Esophagus muscularis mucosa (tissue), 4 donors: ENCODE measurements at places on chromosomes 11 and 22. TPM values are rescaled to one million over a fixed set of nuclear protein-coding genes. Genes with fewer than 3 reads are reported as not detected.
A peak's percentile ranks its signal among the peaks of the same experiment; 100 is the strongest.

GRCh38 chr11:29008481-29008880 lies 900.3 kb downstream of the METTL15 start:
- no peak for DNase-seq

DNA sequence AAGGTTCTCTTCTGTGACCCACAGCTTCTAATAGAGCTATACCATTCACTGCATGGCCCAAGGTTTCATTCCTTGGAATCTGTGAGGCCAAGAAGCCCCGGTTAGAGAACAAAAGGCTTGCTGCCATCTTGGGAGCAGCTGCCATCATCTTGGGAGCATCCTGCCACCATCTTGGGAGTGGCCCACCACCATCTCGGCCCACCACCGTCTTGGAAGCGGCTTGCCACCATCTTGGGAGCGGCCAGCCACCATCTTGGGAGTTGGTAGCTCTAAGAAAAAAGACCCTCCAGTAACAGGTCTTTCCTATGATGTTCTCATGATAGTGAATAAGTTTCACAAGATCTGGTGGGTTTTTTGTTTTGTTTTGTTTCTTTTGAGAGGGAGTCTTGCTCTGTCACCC lies 703.9 kb upstream of the ANO3 start:
- no peak for DNase-seq

GRCh38 chr11:126598344-126599216 lies 243.1 kb downstream of the ST3GAL4 start:
- DNase-seq: no peak

DNA sequence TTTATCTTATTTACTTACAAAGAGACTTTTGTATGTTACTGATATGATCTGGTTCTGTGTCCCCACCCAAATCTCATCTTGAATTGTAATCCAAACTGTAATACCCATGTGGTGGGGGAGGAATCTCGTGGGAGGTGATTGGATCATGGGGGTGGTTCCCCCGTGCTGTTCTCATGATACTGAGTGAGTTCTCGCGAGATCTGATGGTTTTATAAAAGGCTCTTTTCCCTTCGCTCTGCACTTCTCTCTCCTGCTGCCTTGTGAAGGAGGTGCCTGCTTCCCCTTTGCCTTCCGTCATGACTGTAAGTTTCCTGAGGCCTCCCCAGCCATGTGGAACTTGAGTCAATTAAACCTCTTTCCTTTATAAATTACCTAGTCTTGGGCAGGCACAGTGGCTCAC lies 42.4 kb upstream of the WNT7B start:
- DNase-seq: no peak

DNA sequence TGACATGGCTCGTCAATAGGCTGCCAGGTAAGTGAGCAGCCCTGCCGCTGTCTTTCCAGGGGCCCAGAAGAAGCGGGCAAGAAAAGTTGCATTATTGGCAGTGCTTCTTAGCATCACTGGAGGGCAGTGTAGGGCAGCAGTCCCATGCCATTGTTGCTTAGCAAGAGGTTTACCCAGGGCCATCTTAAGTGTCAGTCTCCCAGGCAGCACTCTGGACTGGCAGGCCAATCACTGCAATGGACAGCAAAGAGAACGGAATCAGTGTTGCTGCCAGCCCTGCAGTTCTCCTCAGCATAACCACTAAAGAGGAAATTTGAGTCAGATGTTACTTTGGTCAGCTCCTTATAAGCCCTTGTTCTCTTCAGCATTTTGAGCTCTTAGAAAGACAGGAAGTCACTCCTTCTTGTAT lies 13.4 kb upstream of the GRK2 start:
- DNase-seq: no peak

- DNase-seq: no peak
These were observed 63.3 kb downstream of the GRIK4 start for GRCh38 chr11:120574876-120575275.

DNA sequence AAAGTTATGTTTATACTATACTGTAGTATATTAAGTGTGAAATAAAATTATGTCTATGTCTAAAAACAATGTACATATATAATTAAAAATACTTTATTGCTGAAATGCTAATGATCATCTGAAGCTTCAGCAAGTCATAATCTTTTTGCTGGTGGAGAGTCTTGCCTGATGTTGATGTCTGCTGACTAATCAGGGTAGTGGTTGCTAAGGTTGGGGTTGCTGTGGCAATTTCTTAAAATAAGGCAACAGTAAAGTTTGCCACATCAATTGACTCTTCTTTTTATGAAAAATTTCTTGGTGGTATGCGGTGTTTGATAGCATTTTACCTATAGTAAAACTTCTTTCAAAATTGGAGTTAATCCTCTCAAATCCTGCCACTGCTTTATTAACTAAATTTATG lies 21.4 kb downstream of the INSC start:
- DNase-seq: no peak

DNA sequence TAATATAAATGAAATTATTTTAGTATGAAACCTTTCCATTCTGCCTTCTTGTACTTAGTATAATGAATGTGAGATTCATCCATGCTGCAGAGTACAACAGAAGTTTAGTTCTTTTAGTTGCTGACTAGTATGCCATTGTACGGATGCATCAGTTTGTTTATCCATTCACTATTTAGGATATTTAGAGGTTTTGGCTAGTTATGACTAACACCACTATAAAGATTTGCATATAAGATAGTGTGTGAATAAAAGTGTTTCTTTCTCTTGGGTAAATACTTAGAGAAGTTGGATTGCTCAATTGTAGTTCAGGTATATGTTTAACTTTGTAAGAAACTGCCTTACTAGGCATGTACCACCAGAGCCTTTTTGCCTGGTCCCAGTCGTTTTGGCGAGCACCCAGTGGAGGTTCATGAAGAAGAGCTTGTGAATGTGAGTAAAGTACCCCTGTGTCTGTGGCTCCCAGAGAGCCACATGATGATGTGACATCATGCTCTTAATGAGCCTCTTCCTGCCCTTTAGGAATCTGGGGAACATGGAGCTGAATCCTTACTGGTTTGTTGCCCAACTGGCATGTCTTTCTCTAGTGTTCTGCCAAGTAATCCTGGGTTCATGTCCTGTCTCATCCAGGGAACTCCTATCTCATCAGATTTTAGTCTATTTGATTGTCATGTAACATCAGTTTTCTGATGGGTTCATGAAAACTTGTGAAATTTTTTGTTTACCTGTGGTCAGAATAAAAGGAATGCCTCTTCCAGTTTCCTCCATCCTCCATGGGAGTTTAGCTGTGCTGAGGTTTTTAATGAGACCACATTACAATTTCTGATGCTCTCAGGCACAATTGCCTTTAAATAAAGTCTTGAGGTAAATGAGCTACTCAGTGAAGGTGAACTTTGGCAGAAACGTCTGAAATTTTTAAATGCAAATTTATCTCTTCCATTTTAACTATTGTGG lies 234.8 kb downstream of the CASP12 start:
- DNase-seq: no peak

- DNase-seq: no peak
These were observed 4.0 kb downstream of the LINC01488 start for GRCh38 chr11:69485337-69486041.

GRCh38 chr22:27531782-27532530 lies 269.6 kb downstream of the MN1 start:
- no peak for DNase-seq

- no peak for DNase-seq
These were observed 34.0 kb downstream of the AMBRA1 start for GRCh38 chr11:46559815-46560214.

DNA sequence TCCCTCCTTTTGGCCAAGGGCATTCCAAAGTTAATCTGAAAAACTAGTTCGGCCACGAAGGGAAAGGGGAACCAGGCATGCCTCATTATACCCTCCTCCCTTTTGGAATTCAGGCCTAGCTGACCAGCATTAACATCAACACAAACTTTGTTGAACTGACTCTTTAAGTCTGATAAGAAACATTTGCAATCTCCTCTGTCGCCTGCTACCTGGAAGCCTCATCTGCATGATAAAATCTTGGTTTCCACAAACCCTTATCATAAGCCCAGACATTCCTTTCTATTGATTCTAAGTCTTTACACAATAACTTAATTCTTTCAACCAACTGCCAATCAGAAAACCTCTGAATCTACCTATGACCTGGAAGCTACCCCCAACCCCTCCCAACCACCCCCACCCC lies 11.4 kb downstream of the POGLUT3 start:
- DNase-seq: no peak

- DNase-seq: no peak
These were observed 69.9 kb downstream of the JRKL start for GRCh38 chr11:96459751-96460150.

DNA sequence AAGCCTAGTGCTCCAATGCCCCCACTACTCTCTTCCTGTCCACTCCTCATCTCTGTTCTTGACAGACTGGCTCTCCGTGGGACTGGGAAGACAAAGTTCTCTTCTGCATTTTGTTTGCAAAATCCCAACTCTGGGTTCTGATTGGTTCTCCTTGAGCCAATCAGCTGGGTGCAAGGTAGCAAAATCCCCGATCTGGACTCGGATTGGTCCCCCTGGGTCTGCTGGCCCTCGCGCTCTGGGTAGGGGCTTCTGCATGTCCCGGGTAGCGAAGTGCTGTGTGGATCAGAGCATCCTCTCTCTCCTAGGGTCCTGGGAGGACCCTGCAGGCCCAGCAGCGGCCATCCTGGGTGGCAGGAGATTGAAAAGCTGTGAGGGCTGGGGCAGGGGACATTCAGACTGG lies 22.3 kb upstream of the A4GALT start:
- DNase-seq: no peak

DNA sequence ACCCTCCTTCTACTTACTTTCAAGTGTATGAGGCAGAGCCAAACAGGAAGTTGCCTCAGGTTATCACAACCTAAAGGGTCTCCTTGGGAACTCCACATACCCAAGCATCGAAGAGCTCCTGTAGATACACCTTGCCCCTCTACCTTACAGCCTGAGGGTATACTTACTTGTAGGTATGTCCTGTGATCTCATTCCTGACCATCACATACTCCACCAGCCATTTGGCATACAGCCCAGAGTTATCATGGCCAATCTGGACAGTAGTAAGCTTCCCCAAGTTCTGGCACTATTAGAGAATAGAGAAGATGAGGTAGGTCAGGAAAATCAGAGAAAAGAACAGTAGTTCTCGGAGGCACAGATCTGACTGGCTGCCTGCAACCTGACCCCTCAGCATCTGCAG lies 53.4 kb upstream of the SCUBE2 start:
- DNase-seq: no peak

DNA sequence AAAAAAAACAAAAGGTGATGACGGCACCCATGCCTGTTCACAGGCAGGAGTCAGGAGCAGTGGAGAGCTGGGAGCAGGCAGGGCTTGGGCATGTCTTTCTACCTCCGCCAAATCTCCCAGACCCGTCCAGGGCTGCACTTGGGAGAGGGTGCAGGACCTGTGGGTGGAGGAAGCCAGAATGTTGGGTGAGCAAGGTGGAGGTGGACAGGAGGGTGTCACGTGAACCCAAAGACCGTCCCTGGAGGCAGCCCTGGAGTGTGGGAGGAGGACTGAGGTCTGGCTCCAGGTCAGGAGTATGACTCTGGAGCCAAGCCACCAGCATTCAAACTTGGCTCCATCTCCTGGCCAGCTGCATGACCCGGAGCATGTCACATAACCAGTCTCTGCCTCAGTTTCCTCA lies 26.6 kb upstream of the RELT start:
- DNase-seq: no peak

DNA sequence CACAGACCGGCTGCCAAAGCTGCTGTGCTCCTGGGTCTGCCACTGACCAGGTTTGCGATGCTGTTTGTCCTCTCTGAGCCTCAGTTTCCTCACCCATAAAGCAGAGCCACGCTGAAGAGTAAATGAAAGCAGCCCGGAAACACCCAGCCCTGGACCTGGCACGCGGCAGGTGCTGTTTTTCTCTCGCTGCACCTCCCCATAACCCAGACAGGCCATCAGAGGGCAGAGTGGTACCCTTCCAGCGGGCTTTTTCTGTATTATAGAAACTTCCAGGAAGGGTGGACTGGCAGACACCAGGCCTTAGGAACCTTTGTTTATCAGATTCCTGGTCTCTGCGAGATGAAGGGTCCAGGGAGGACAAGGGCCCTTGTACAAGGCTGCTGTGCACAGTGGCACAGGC lies 17.9 kb upstream of the FGF19 start:
- no peak for DNase-seq

- no peak for DNase-seq
These were observed 12.0 kb downstream of the PPIL2 start for GRCh38 chr22:21677606-21678443.

DNA sequence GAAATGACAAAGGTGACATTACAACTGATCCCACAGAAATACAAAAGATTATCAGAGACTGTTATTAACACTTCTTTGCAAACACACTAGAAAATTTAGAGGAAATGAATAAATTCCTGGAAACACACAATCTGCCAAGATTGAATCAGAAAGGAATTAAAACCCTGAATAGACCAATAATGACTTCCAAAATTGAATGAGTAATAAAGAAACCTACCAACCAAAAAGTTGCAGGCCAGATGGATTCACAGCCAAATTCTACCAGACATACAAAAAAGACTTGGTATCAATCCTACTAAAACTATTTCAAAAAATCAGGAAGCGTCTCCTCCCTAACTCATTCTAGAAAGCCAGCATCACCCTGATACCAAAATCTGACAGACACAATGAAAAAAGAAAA lies 17.2 kb downstream of the RAB38 start:
- no peak for DNase-seq

DNA sequence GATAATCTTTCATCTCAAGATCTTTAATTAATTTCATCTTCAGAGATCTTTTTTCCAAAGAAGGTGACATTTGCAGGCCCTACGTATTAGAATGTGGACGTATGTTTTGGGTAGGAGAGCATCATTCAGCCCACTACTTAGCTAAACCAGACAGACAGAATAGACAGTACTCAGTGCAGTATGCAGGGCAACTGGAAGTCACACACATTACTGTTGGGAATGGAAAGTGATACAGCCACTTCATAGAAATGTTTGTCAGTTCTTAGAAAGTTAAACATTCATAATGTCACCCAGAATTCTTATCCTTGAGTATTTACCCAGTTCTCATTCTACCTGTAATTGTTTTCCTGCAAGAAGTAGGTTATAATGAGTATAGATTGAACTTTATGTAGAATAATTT lies 102.9 kb downstream of the PPP6R3 start:
- DNase-seq: no peak

- peak; percentile 84 for DNase-seq
These were observed 283.1 kb downstream of the TENM4 start for GRCh38 chr11:79157738-79158137.

DNA sequence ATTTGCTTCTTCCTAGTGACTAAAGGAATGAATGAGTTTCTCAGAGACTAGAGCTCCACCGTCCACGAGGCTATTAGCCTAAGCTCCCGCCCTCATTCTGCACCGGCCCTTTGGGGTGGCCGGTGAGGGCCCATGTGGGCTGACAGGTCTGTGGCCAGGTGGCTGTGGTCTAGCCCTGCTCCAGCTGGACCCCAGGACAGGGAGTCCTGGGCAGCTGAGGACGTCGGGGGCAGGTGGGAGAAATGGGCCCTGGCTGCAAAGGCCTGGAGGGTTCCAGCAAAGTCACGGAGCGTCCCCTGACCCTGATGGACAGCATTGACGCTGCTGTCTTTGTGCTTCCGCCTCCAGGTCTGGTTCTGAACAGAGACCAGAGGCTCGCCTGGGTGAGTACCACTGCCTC lies 12.2 kb downstream of the SERHL2 start:
- no peak for DNase-seq

DEPDC7 gene
- total RNA-seq: 1.7 TPM

TSPAN18 gene
- 70.1 TPM for total RNA-seq

MS4A6E gene
- not detected for total RNA-seq

MMP10 gene
- not detected for total RNA-seq

NCR3LG1 gene
- total RNA-seq: 3.6 TPM

MOGAT2 gene
- not detected for total RNA-seq

DGCR6 gene
- 1.2 TPM for total RNA-seq

RAB3IL1 gene
- total RNA-seq: 14.0 TPM

MYO7A gene
- 8.0 TPM for total RNA-seq

MUC15 gene
- total RNA-seq: 12.2 TPM

APOBEC3F gene
- 3.3 TPM for total RNA-seq

CARD18 gene
- total RNA-seq: not detected

DRICH1 gene
- not detected for total RNA-seq

SEC14L6 gene
- 1.5 TPM for total RNA-seq
